Sigmoid colon (tissue), 7 donors: ENCODE measurements at places on chromosomes 4 and X. TPM values are rescaled to one million over a fixed set of nuclear protein-coding genes. Genes with fewer than 3 reads are reported as not detected.

DNA sequence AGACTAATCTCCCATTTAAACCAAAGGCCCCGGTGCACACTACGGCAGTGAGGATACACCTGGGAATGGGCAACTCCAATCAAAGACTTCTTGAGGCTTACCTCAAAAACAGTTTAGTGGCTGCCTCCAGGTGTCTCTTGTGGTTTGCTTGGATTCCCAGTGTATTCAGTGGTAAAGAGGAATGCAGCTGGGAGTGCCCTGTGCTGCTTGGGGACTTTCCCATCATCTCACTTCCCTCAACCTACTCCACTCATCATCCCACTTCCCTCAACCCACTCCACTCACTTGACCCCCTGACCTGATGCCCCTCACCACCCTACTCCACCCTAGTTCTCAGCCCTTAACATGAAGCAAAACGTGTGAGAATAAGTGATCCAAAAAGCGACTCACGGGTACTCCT is 177.3 kb upstream of the ETNPPL start:
- H3K4me1 ChIP-seq, result no peaks in the 10 kb centered on the region
- no peaks in the 10 kb centered on the region for H3K27me3 ChIP-seq
- no peak for DNase-seq
- no peaks in the 10 kb centered on the region for H3K36me3 ChIP-seq

DNA sequence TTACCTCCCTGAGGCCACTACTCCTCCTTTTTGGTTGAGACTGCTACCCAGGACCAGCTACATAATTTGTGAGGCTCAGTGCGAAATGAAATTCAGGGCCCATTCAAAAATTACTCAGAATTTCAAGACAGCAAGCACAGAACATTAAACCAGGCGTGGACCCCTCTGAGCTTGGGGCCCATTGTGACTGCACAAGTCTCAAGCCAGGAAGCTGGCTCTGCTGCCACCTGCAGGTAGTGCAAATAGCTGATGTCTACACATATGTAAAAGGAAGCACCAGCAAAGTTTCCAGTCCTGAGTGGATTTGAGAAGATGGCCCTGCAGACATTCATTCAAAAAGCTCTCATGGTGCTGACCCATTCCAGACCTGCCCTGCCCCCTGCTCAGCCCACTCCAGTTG is 213.4 kb upstream of the LNX1 start:
- H3K4me1 ChIP-seq, result no peaks in the 10 kb centered on the region
- H3K4me3 ChIP-seq, result no peak overlapping the region
- H3K27ac ChIP-seq, result no peak overlapping the region
- H3K36me3 ChIP-seq, result no peaks in the 10 kb centered on the region

FGF2 gene
- polyA plus RNA-seq, result 1.8 TPM

- DNase-seq, result no peak
- H3K4me3 ChIP-seq, result no peak overlapping the region
- no peaks in the 10 kb centered on the region for H3K27me3 ChIP-seq
- H3K27ac ChIP-seq, result no peak overlapping the region
Observed at GRCh38 chr4:56307423-56307822, 79.9 kb downstream of the AASDH start.
